ENCODE measurements at places on chromosomes 12 and 14.
A peak's percentile ranks its signal among the peaks of the same experiment; 100 is the strongest.

DNA sequence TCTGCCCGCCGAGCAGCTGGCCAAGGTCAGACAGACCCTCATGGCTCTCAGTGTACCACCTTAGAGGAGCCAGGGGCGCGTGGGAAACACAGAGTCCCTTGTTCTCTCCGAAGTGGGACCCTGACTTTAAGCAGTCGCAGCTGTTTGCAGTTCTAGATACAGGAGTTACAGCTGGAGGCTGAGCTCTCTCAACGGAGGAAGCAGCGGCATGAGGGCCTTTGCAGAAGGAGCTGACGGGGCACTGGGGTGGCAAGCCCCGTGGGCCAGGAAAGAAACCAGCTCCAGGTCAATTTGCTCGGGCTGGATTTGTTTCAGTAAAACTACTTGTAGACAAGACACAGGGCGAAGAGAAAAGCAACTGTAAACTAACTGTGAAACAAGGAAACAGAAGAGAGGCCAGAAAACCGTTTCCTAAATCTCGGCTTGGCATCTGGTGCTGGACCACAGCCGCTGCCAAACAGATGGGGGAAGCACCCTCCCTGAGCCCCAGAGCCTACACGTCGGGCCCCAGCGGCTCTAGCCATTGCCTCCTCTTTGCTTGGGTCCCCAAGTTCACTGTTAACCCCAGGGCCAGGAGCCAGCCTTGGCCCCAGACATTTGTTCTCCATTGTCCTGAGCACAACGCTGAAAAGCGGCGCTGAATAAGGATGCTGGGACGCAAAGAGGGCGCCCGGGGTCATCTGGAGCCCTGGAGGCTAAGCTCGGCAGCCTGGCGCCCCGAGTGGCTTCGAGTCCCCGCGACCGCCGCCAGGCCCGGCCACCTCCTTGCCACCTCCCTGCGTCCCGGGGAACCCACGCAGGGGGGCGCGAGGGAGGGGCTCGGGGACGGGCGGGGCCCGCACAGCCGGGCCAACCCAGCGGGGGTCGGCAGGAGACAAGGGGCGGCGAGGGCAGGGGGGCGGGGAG, 914 bp upstream of the PACS2 start:
- no peak for DNase-seq

GRCh38 chr12:91695964-91696363, 449.7 kb downstream of the BTG1 start:
- DNase-seq: no peak

GRCh38 chr14:35556548-35556947, 22.6 kb downstream of the INSM2 start:
- no peak for DNase-seq

GRCh38 chr12:40168868-40169267, 55.9 kb upstream of the LRRK2 start:
- no peak for DNase-seq

- DNase-seq: no peak
These were observed 43.8 kb upstream of the ATF1 start for GRCh38 chr12:50720085-50720484.

GRCh38 chr12:45803111-45803510, 73.6 kb downstream of the ARID2 start:
- DNase-seq: no peak

GRCh38 chr12:52126605-52127578, 47.4 kb downstream of the SMIM41 start:
- no peak for DNase-seq

DNA sequence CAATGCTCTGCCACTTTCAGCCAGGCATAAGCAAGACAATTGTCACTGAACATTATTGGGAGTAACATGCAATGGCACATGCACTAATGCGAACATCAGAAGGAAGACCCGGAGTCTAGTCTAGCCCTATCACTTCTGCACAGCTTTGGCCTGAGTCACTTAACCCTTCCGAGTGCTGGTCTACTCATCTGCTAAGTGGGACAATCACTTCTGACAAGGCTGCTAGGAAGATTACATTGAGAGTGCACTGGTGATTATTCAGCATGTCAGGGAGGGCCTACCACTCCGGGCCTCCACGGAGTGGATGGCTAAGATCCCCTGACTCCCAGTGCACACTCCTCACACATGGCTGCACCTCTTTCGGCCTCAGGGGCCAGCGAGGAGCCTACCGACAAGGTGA, 240.9 kb downstream of the DPF3 start:
- DNase-seq: no peak

DNA sequence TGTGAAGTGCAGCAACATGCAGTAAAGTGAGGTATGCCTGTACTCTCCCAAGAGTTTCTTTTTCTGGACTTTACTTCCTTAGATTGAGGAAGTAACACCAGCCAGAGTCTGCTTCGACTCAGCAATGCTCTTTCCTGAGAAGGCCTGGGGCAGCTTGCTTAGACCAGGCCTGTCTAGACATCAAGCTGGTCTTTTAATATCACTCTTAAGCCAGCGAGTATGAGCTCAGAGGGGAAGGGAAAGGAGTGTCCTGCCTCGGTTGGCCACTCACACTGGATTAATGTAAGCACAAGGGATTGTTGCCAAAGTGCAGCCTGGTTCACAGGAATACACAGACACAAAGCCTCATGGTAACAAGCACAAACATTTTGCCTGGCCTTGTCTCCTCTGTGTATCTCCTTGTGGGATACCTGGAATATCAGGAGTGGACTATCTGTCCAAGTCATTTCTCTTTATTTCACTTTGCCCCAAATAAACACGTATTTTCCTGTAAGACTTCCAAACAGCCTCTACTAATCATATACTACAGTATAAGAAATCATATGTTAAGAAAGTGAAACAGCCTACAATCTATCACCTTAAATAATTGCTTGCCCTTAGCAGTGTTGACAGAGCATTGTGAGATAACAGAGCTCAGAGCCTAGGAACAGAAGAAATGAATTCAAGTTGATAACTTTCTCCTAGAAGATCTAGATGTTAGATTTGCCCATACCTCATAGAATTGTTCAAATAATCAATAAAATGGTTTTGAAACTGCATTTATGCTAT, 121.2 kb upstream of the DAAM1 start:
- DNase-seq: no peak

DNA sequence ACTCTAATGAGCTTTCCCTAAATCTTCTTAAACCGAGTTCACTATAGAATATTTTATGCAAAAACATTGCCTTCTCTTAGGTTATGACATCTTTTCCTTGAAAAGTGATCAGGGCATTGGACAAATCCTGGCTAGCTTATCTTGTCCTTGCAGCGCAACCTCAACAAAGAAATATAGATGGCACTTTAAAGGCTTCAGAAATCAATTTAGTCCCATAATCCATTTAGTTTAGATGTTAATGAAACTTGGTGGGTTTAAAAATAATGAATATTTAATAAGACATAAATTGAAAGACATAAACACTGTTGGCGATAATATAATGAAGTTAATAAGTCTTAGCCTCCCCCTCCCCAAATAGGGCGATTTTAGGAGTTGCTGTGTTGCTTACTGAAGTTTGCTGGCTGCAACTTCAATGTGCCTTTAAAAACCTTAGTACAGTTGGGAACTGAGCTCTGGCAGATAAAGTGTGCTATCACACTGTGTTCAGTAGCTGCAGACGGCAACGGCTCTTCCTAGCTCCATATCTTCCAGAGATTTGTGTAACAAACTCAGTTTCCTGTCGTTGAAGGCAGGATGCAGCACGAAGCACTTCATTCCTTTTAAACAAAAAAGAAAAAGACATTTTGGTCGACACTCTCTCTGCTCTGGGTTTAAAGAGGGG, 19.5 kb downstream of the PLXNC1 start:
- DNase-seq: no peak

DNA sequence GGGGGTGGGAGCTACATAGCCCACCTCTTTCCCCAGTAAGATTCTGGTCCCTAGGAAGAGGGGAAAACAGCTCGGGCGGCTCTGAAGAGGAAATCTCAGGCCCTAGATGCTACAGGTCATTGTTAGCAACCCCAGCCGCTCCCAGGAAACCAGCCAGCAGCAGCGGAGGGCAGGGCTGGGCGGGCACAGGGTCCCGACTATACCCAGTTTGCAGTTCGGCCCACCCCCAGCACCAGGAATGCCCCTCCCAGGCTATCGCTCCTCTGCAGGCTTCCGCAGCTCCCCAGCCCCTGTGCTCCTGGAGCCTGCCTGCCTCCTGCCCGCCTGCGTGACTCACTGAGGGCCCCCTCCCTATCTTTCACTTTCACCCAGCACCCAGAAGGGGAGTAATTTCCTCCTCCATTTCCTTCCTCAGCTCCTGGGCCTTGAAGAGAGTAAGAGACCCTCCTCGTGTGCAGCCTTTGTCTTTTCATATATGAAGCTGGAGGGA, 27.2 kb upstream of the PNMA1 start:
- DNase-seq: peak; percentile 79

DNA sequence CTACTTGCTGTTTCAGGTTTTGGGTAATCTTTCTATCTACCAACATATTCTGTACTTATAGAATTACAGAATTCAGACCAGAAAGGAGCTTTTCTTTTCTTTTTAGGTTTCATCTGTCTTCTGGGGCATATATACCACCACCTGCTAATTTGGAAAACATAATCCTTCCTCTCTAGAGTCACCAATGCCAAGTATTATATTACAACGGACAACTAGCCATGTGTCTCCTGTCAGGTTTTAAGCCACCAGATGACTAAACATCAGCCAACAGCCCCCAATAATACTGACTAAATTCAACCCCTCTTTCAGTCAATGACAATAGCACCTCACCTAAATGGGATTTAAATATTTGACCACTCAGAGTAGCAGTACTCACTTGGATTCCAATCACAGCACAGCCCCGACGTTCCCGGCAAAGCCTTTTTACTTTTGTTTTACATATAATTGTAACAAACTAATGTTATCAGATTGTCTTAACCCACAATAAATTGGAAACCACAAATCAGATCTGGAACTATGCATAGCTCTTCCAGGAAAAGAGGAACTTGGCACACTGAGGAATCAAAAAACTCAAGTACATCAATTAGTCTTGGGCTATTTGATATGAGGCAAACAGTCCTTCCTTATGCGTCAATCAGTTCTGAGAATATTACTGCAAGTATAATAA, 13.5 kb downstream of the SLC11A2 start:
- no peak for DNase-seq

- no peak for DNase-seq
These were observed 84.6 kb upstream of the NAV3 start for GRCh38 chr12:77746096-77746495.

GRCh38 chr12:26691234-26691970, 141.6 kb downstream of the ITPR2 start:
- DNase-seq: no peak

GRCh38 chr14:22668417-22668816, 24.3 kb upstream of the OR6J1 start:
- no peak for DNase-seq

- DNase-seq: no peak
These were observed 19.0 kb upstream of the KRAS start for GRCh38 chr12:25269701-25270100.

DNA sequence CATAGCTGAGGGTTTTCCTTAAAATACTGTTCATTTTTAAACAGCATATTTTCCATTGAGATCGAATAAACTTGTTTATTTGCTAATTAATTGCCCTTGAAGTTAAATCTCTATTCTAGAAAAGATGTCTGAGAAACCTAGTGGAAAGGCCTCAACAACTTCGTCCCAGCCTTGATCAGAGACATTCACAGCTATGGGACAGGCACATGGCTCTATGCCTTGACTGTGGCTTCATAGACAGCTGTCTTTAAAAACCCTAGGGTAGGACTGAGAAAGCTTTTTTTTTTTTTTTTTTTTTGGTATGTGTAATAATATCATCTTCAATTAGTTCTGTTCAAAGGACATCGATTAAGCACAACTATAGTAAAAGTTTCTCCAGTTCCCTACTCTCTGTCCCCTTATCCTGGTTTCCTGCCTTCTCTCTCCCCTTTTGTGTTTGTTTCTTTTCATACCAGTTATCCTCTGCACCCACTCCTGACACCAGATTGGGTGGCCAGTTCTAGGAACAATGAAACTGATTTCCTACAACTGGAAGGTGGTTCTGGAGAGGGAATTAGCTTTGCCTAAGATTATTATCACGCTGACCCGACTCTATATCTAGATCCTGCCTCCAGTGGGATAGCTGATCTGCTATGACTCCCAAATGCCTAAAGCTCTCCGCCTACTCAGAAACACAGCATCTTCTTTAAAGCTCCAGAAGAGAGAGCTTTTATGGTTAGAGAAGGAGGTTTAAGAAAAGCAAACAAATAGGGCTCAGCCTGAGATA, 20.3 kb downstream of the SOCS2 start:
- no peak for DNase-seq

DNA sequence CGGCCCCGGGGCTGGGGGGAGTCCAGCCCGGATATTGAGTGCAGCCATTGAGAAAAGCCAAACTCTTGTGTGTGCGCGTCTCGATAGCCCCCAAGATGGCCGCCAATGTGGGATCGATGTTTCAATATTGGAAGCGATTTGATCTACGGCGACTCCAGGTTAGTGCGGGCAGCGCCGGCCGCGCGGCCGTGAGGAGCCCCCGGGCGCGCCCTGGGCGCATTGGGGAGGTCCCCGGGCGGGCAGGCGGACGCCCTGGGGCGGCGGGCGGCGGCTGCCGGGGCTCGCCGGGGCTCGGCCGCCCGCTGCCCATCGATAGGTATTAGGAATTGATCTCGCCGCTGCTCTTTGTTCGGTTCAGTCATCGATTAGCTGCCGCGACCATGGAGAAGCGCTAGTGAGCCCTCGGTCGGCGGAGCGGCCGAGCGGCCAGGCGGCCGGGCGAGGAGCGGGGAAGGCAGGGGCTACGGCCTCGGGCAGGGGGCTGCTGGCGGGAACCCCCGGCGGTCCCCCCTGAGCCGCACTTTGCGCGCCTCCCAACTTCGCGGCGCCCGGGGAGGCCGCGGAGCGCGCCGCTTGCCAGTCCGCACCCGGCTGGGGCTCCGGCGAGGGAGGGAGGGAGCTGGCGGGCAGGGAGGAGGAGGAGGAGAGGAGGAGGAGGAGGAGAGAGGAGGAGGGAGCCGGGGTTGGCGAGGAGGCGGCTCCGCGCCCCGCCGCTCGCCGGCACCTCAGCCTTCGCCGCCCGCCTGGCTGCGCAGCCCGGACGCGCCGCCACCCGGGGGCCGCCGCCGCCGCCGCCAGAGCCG, 113.9 kb upstream of the MYL2 start:
- peak; percentile 11 for DNase-seq

GRCh38 chr14:101643651-101644050, 82.4 kb downstream of the DIO3 start:
- DNase-seq: no peak

GRCh38 chr12:121812320-121812871, 8.6 kb downstream of the SETD1B start:
- DNase-seq: peak; percentile 64

DNA sequence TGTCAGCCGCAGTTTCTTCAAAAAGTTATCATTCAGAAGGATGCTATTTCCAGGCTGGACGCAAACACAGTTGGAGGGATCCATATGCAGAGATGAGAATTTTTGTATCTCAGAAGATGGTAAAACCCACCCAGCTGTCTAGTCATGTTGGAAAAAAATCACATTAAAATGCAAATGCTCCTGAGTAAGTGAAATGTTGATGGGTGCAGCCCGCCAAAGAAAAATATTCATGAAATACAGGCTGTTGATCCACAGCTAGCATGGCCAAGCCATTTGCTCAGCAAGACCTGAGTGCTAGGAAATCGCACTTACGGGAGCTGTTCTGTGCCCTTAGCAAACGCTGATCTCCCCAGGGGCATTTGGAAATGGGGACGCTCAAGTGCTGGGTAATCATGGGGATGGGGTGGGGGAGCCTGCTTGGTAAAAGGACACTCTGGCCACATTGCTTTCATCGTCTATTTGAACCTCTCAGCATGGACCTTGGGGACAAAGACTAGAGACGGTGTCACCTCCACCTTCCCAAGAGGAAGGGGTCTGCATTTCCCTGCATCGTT, 25.7 kb downstream of the TUNAR start:
- no peak for DNase-seq

GRCh38 chr12:96456265-96456974, 33.0 kb upstream of the CFAP54 start:
- no peak for DNase-seq
